Stimulated activated CD4-positive, alpha-beta T cell treated with anti-CD3 and anti-CD28 coated beads, Interleukin-1b, Interleukin-23, amount 100 ng/mL, for 1 hour (primary cell): ENCODE measurements at places on chromosomes 6 and 20.

DNA sequence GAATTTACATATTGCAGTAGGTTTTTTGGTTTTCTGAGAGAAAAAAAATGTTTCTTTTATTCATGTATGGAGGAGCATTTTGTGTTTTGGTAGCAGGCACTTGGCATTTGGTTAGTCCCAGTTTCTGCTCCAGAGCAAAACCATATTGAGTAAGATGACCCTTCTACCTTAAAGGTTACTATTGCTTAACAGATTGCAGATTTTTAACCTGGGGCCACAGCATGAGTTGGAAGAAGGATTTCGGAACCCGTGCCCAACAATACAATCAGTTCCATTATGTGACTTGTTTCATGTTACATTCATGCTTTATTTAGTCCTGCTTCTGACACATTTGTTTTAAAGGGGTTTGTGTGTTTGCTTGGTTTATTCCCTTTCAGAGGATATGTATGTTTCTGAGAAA lies 496.3 kb downstream of the TFAP2B start:
- DNase-seq: no peak

DNA sequence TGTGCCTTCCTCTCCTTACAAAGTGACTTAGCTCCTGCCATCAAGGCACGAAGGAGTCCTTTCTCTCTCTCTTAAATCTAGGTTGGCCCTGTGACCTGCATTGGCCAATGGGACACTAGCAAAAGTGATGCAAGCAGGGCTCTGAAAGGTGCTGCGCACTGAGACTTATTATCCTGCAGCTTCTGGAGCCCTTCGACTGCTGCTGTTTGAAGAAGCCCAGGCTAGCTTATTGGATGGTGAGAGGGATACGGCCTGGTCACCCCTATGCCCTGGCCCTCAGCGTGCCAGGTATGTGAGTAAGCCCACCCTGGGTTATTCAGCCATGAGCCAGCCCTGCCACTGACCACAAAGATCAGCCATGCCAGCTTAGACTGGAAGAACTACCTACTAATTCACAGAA lies 74.5 kb upstream of the GGTLC1 start:
- DNase-seq: no peak

- no peak for DNase-seq
Observed at GRCh38 chr20:55961376-55962330, 43.7 kb downstream of the CBLN4 start.

GRCh38 chr20:21104466-21104761 lies 1.7 kb downstream of the LINC00237 start:
- DNase-seq: no peak

DNA sequence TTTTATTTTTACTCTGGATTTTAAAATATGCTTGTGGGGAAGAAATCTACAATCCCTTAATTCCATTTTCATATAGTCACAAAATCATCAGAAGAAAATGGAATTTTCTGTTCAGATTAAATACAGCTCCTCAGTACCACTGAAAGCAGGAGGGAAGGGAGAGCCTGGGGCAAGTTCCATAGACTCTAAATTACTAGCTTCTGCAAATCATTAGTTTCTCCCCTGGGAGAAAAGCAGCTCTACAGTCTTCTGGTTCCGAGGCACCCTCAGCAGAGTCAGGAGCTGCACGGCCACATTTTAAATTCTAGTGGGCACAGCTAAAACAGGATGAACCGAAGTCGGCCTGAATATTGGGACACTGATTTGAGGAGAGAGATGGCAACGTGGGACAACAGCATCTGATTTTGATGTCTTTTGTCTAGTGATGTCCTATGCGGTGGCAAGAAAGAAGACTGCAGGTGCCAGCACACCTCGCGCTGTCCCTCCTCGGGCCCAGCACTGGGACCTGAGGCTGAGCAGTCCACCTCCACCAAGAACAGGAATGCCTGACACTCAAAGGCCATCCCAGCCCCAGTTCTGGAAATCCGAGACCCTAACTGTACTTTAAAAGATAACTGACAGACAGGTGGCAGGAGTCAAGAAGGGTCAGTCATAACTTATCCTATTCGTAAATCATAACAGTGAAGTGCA lies 90.7 kb downstream of the FOXC1 start:
- no peak for DNase-seq

- no peak for DNase-seq
Observed at GRCh38 chr6:47479874-47480273, 2.3 kb downstream of the CD2AP start.

GRCh38 chr6:151098166-151098565 lies 141.6 kb upstream of the AKAP12 start:
- no peak for DNase-seq

- no peak for DNase-seq
Observed at GRCh38 chr20:37668166-37668565, 25.7 kb upstream of the CTNNBL1 start.

- DNase-seq: no peak
Observed at GRCh38 chr6:56388415-56388755, 141.0 kb upstream of the COL21A1 start.

GRCh38 chr20:33076662-33077372 lies 2.6 kb upstream of the BPIFB4 start:
- DNase-seq: no peak

- DNase-seq: no peak
Observed at GRCh38 chr6:114342086-114342825, 567 bp downstream of the HS3ST5 start.

DNA sequence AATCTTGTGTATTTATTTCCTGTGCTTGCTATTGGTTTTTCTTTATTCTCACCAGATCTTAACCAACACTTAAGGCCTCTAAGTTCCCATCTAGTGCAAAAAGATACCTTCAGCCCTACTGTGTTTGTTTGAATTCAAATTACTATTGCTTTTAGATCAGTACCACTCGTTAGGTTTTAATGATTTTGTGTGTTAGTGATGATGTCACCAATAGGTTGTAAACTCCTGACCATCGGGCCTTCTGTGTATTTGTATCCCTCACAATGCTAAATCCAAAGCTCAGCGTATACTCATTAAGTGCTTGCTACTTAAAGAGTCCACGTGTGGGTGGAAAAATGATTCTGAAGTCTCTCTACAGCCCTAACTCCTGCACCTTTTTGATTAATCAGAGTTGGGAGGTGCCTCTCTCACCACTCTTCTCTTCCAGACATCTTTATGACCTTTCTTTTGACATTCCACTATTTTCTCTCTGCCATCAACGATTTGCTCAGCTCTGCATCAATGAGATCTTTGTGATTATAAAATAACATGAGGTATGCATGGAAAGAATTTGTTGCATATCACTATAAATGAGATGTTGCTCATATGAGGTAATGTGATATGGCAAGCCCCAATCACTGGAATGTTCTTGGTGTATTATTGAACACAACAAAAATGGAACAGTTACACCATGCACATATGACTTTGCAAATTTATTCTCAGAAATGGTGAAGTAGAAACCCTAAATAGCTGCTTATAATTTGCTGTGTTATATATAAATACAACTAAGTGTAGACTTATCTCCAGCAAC lies 55.1 kb upstream of the LAMA2 start:
- DNase-seq: no peak

DNA sequence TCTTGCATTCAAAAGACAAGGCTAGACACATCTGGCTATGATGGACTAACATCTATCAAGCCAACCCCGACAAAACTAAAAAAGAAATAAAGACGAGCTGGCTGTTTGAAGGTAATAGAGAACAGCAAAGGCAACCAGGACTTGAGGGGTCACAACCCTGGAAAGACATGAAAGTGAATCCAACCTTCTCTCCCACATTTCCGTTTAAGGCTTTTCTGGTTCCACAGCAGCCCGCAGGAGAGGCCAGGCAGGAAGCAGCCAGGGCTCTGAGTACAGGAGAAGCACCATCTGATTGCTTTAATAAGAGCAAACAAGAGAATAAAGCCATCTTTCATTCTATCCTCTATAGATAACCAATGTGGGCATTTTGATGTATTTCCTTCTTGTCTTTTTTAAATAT lies 14.3 kb downstream of the CNKSR3 start:
- no peak for DNase-seq

DNA sequence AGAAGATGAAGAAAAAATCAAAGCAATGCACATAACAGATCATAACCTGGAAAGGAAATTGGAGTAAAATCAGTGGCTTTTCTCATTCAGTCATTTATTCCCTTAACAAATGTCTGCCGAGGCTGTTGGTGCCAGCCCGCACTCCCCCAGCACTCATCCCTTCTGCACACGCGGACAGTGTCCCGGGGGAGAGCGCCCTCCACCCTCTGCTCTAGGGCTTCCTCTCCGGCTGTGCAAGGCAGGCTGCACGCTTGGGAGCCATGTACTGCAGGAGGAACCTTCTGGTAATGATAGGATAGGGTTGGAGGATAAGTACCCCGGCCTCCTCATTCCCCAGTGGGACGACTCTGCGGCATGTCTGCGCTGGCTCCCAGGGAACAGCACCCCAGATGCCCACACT lies 134.5 kb downstream of the PAX1 start:
- DNase-seq: no peak

GRCh38 chr20:4728120-4728760 lies 6.5 kb downstream of the PRND start:
- DNase-seq: no peak

DNA sequence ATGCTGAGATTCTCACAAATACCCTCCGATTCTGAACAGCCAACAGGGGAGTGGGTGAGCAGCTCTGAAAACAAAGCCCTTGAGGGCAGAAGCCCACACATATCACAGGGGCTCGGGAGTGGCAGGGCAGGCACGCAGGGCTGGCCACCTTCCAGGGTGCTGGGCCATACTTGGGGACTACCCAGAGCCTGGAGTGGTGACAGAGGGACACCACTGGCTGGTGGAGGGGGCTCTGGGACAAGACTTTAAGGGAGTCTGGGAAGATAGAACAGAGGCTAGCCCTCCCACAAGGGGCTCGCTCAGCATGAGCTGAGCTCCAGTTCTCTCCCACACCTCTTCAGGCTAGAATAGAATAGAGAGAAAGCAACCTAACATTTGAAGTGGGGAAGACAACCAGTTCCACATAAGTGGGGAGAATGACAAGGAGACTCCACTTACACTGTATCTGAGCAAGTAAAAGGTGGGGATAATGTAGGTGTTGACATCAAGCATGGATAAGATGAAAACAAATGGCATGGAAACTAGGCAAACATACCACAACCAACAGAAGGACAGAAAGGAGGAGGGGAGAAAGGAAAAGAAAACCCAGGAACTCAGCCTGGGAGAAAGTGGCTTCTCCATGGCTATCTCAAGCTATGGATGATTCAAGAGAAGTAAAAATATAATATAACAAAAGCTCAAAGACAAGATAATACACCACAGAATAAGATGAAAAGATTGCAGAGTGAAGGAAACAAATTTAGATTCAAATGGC lies 7.0 kb downstream of the PPIL1 start:
- DNase-seq: no peak
